HT1080 (cell line): ENCODE measurements at places on chromosomes 4 and X. TPM values are rescaled to one million over a fixed set of nuclear protein-coding genes. Genes with fewer than 3 reads are reported as not detected.

ANAPC4 gene
- 19.5 and 27.5 TPM in 2 replicates for total RNA-seq

DNA sequence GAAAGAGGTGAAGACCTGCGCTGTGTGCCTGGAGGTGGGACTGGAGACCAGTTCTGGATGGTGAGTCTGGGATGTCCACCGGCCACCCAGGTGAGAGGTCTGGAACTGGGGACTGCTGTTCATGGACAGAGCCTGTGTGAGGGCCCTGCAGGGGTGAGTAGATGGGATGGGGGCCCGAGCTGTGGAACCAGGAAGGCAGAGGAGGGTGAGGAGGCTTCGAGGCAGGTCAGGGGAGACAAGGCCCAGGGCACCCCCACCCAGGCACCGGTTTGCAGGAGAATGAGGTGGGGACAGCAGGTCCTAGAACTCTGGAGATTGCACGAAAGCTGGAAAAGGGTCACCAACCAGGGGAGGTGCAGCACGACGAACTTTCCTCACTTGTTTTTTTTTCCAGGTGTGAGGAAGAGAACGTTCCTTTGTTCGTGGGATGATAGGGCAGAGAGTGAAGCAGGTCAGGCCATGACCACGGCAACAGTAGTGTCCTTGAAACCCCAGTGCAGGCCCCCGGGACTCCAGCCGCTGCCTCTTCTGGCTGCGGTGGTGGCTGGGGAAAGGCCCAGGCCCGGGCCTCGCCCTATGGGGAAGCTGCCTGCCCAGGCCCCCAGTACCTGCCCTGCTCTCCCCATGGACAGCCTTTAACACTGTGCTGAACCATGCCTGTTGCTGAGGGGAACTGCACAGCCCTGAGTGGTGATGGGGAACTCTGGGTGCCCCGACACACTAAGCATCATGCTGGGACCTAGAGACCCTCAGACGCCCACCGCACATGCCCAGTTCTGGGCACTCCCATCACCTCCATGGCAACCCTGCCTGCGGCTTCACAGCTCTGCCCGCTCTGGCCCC, 22.9 kb downstream of the TNIP2 start:
- no peak for DNase-seq

DNA sequence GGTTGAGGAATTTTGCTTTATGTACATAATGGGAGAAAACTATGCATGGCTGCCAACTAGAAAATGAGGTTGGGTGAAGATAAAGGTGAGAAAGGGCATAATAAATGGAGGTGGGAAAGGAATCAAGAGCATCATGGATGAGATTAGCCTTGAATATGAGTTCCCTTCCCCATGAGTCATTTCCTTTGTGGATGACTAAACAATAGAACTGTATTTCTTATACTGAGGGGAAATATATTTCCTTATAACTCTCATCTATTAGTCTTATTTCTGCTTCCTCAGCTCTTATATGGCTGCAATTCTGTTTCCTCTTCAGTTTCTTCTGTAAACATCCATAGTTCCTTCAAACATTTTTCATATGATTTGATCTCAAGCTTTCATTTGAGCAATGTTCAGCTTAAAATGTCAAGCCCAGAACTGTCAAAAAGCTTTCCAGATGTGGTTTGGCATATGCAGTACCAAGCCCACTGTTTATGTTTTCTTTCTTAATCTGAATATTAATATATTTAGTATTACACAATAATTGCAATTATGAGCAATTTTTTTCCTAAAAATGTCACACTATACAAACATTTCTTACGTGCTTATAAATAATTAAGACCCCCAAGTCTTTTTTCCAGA, 100.7 kb upstream of the GRPR start:
- peak; percentile 79 for DNase-seq

GRCh38 chr4:87268411-87268810, 48.0 kb upstream of the KLHL8 start:
- no peak for DNase-seq

DNA sequence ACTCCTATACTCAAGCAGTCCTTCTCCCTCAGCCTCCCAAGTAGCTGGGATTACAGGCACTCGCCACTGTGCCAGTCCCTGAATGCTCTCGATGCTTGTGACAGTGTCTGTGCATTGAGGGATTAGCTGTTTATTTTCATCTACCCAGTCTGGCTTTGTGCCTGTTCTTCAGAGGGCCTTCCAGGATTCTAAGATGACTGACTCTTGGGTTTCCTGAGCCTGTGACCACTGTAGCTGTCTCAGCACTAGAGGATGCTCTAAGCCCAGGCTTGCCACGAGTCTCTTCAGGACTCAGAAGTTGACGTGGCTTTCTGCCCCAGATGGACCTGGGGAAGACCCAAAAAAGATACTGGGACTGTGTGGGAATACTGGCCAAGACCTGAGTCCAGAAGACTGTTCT, 201.4 kb downstream of the ARHGAP10 start:
- DNase-seq, result no peak

DDX53 gene
- 0.02 TPM in 1 of 2 replicates, not detected in the other for total RNA-seq

DNA sequence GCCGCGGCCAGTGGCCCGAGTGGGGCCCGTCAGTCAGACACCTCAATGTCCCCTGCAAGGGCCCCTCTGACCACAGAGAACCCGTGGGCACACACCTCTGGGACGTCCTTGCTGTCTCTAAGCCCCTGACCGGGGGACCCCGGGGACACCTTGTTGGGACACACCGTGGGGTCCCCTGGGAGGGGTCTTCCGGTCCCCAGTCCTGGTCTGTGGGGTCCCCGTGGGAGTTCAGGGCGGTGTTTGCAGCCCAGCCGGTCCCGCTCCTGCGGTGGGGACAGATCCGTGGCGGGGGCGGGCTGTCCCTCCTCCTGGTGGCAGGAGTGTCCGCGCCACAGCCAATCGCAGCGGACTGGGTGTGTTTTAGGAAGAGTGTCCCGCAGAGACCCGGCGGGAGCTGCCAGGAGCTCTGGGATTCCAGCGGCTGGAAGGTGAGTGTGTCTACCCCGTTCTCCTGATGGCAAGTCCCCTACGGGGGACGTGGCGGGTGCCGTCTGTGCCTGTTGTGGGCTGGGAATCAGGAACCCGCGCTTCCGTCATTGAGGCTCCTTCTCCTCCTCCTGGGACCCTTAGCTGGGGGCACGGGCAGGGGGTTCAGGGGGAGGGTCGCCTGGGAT, 5.1 kb upstream of the PLCXD1 start:
- DNase-seq, result no peak

- peak; percentile 74 for DNase-seq
Measured at GRCh38 chrX:101206471-101206870, 13.1 kb upstream of the DRP2 start.

F11 gene
- not detected in 2 replicates for total RNA-seq

DNA sequence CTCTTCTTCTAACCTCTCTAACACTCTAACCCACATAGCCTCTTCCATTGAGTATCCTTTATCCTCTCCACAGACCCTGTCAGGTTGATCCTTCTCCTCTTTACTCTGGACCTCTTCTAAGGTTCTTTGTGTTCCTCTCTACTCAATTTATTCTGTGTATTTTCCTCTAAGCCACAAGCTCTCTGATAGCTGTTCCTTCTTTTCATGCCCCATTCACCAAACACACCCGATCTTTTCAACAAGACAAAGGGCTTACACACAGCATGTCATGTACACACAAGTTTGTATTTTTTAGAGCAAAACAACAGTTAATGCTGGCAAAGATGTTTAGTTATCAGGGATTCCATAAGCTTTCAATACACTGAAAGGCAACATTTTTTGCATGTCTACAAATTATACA, 1.9 kb downstream of the SPIN2B start:
- no peak for DNase-seq

- DNase-seq, result peak; percentile 42
Measured at GRCh38 chrX:115650916-115651315, 89.9 kb downstream of the PLS3 start.

DNA sequence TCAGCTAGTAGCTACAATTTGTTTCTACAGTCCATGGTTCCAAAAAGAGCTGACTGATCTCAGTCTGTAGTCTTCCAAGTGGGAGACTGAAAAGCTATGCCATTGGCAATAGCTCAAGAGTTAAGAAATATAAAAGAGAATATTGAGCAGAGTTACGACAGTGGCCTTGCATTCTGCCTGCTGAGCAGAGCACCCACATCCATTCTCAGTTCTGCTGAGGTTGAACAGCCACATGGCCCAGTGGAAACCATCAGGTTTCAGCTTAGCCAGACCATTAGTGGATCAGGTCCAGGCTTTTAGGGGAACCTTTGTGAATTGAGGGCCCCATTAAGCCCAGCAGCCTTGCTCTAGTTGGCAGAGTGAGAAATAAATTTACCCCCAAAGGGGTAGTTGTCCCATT, 28.1 kb downstream of the ZNF81 start:
- no peak for DNase-seq

GPR82 gene
- not detected in 2 replicates for total RNA-seq

GRCh38 chrX:7730071-7730470, 112.9 kb upstream of the VCX start:
- no peak for DNase-seq

GRCh38 chr4:4524364-4524763, 17.5 kb downstream of the STX18 start:
- peak; percentile 21 for DNase-seq

DNA sequence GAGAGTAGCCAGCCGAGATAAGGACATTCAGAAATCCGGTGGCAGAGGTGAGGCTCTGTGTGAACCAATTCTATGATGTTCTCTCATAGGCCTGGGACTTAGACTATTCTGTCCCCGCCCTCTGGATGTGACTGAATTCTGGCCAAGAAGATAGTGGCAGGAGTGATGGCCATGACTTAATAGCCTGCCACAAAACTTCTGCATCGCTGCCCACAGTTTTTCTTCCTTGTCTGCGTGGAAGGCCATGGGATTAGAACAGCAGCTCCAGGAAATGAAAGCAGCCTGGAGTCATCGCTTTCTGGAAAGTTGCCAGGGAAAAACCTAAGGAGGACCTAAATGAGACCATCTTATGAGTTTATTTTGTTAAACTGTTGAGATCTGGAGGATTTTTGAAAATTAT, 134.7 kb downstream of the F11 start:
- DNase-seq, result peak; percentile 31

DNA sequence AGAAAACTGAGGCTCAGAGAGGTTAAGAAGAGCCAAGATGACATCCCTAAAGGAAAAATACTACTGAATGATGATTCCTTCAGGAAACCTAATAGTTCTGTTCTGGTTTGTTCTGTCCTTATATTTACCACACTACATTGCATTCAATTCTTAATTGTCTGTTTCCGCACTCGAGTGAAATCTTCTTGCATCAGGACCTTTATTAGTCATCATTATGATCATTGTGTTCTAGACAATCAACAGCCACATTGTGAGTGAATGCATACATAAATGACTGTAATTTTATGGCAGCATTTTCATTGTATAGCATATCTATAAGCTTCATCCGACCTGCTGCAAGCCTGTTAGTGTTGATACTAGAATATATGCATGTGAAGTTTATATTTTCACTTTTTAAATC, 156.7 kb upstream of the FAM241A start:
- no peak for DNase-seq

DNA sequence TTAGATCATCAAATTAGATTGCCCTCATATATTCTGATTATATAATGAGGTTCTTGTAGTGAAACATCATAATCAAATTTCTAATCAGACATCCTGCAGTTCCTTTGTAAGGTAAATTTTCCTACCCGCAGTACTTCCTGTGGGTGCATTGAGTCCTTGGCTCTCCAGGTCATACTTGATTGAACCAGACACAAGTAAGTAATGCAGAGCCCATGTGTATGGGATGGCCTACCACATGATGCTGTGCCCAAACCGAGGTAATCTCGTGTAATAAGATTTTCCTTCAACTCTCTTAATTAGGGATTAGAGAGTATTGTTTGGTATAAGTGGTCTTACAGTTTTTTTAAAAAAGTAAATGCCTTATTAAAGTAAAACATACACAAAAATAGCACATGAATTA, 1841.8 kb downstream of the PCDH7 start:
- no peak for DNase-seq

DNA sequence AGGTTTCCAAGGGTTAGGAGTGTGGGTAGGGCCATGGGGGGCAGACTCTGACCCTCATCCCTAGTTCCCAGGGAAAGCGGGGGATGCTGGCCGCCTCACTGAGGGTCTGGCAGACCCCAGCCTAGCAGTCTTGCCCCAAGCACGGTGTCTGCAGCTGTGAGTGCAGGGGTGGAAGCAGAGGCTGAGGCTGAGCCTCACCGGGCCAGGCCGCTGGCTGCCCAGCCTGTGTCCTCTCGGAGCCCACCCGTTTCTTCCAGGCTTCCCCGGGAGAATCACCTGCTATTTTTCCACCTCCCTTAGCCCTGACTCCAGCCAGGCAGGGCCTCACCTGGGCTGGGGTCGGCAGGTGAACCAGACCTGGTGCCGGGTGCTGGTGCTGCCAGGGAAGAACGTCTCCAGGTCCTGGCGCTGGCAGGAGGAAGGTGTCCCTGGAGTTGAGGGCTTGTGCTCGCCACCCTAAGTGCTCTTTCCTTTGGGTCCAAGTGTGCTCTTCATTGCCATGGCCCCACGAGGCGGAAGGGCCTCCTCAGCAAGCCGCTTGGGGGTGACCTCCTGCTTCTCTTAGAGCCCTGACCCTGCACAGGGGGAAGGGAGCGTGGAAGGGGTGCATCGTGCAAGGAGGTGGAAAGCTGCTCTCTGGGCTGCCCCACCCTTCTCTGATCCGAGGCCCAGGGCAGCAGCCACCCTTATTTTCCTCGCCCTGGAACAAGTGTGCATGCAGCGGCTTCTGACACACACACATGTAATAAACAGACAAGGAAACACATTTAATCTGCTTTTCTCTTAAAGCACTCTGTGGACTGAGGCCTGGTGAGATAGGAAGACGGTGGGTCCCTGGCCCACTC, 112.7 kb downstream of the FAM53A start:
- DNase-seq, result no peak

USP17L26 gene
- total RNA-seq, result not detected in 2 replicates

SMIM10 gene
- not detected in 2 replicates for total RNA-seq

DNA sequence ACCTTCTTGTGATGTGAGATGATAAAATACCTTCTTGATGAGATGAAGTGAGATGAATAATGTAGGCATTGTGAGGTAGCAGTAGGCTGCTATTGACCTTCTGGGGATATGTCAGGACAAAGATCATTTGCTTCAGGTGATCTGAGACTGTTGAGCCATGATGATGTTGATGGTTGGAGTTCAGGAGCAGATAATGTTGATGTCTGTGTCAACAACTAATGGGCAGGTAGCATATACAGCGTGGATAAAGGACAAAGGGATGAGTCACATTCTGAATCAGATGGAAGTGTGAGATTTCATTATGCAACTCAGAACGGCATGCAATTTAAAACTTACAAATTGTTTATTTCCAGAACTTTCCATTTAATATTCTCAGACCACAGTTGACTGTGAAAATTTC, 57.3 kb downstream of the RAP1GDS1 start:
- DNase-seq, result no peak

DNA sequence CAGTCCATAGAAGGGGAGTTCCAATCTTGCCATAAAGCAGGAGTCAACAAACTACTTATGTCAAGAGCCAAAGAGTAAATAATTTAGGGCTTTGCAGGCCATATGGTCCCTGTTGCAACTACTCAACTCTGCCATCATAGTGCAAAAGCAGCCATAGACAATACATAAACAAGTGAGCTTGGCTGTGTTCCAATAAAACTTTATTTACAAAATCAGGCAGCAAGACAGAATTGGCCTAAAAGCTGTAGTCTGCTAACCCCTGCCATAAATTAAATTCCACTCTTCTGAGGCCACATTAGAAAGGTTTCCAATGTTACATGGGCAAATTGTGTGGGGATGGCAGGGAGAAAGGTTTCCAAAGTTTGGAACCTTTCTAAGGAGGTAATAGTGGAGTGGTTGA, 14.7 kb downstream of the TRMT2B start:
- no peak for DNase-seq

GRCh38 chr4:41384992-41385391, 128.3 kb downstream of the UCHL1 start:
- no peak for DNase-seq
